ENCODE measurements at places on chromosomes 11 and 22.

DNA sequence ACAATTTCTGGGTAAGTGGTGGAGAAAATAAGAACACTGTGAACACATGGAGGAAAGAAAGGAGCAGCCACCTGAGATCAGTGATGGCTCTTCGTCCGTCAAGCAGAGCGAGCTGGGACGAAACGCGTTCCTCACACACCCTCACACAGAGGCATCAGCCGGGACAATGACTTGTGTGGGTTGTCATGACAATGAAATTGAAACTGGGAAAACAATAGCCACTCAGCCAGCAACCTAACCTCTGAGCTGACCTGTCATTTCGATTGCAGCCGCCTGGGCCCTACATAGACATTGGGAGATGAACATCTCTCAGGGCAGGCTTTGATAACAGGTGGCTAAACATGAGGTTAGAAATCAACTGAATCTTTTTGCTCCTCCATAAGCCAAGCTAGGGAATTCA is 51.3 kb downstream of the TRIM29 start:
- no peak for DNase-seq

DNA sequence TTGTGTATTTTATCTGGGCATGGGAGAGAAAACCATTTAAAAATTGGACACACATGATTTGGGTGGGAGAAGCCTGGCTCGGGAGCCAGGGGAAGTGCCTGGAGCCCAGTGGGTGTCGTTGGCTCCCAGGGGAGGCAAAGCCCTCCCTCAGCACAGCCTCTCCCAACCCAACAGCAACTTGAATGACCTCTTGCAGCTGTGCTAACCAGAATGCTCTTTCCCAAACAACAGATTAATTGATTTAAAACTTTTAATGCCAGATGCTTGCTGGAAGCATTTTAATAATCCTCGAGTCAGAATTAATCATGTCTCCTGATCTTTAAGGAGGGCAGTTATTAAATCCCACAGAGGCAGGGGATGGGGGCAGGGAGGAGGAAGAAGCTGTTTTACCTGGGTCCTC is 401.6 kb downstream of the BUD13 start:
- DNase-seq: no peak

- DNase-seq: no peak
These were observed 119.8 kb upstream of the SORL1-AS1 start for GRCh38 chr11:121572571-121573059.

GRCh38 chr22:40094485-40094884 is 83.2 kb upstream of the TNRC6B start:
- no peak for DNase-seq

DNA sequence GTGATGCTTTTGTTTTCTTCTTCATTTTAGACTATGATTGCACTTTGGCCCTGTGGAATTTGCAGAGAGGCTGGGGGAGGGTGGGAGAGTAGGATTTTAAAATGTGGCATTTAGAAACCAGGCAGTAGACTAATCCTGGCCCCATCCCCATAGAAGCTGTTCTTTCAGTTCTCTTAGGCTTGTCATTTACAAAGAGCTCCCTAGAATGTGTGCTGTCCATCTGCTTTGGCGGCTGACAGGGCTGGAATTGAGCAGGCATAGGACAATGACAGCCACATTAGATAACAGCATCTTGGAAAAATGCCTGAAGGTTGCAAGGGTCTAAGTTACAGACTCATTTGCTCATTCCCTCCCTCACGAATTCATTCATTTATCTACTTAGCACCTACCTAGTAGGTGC is 9.8 kb downstream of the INSC start:
- DNase-seq: no peak

All from fibroblast of skin of right biceps (primary cell).